ENCODE measurements at places on chromosomes 1 and 21.

- no peak for DNase-seq
These were observed 42.4 kb downstream of the C1orf87 start for GRCh38 chr1:60031146-60031545.

DNA sequence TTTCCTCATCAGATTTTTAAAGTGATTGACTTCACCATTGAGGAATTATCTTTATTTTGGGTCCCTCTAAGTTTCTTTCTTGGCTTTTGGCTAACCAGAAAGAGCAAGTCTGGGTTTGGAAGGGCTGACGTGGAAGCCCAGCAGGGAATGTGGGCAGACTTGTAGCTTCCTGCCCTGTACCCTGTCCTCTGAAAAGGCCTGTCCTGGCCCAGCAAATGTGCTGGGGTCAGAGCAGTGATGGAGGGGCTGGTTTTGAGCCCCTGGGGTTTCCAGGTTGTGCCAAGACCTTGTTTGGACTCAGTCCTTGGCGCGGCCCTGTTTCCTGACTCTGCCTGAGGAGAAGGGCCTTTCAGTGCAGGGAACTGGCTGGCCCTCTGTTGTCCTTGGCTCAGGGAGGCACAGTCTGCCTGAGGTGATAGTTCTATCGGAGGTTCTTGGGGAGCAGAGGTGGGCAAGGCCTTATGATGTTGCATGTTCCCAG lies 72.1 kb downstream of the UCK2 start:
- DNase-seq: no peak

GRCh38 chr1:200558866-200559459 lies 61.6 kb downstream of the KIF14 start:
- DNase-seq: no peak

DNA sequence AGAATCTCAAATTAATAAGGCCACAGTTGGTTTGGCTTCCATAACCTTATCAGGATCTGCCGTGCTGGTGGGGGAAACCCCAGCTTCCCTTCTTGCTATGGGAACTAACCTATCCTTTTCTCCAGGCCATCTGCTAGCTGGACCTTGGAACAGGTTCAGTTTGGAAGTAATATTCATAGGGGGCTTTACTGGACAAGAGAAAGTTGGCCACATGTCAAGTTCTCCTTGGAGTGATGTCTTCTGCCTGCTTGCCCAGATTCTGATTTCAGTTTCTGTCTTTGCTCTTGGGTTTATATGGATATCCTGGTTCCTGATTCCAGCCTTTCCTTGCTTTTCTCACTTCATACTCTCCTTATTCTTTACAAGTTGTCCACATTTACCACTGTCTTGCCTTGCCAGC lies 279.6 kb downstream of the ASTN1 start:
- no peak for DNase-seq

- DNase-seq: peak; percentile 20
These were observed 238.0 kb upstream of the TMEM51 start for GRCh38 chr1:14915356-14916054.

DNA sequence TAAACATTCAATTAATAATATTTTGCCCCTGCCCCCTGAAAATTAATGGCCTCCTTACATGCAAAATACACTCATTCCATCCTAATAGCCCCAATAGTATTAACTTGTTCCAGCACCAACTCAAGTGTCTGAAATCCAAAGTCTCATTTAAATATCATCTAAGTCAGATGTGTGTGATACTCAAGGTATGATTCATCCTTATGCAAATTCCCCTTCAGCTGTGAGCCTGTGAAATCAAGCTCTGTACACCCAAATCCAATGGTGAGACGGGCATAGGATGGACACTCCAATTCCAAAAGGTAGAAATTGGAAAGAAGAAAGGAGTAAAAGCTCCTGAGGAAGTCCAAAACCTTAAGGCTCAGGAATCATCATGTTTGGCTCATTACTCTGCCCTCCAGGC lies 83.5 kb downstream of the HHAT start:
- DNase-seq: no peak

DNA sequence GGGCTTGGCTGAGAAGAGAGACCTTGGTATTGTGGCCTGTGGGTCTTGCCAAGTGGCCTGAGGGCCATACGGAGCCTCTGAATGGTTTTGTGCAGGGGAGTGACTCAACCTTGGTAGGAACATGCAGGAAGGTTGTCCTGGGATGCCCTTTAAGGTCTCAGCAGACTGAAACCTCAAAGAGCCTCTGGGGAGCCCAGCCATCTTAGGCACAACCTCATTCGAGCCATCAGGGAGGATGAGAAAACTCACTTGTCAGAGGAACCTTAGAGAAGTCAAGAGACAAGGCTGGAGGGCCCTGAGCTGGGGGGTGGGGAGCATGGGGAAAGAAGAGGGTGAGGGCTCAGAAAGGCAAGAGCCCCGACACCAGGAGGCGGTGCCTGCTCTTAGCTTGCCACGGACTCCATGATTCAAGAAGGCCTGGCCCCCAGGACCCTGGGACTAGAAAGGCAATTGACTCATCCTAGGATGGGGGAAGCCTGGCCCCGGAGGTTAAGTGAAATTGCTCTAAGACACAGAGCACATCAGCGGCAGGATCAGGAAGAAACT lies 13.0 kb downstream of the IFI6 start:
- DNase-seq: no peak

- DNase-seq: no peak
These were observed 4.9 kb upstream of the TMEM61 start for GRCh38 chr1:54975356-54976108.

DNA sequence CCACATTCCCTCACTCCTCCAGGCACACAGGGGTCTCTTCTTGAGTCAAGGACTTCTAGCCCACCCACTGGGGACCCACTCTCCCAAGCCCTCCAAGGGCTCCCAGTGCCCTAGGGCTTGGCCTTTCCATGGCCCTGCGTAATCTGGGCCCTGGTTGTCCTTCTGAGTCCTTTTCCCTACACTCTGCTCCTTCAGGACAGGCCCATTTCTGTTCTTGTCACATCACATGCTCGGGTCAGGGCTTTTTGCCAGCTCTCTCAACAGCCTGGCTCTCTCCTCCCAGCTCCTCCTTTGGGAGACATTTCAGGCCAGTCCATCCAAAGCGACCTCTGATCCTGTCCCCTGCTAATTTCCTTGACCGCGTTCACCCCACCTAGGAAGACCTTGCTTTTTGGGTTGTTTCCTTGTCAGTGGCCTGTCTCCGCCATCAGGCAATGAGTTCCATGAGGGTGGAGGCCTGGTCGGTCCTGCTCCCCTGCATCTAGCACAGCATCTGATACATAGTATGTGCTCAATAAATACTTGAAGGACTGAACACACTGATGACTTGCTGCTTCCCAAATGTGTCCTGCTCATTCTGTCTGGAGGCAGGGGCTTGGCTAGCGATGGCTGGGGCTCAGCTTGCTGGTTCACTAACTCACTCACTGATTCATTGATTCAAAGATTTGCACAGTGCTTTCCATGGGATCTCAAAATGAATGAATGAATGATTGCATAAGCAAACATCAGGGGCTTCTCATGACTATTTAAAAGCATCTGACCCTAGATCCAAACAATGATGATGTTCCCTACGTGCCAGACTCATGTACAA lies 44.8 kb downstream of the DHRS3 start:
- no peak for DNase-seq
